Adrenal gland (tissue), 19 donors: ENCODE measurements at places on chromosomes 12 and 14. TPM values are rescaled to one million over a fixed set of nuclear protein-coding genes. Genes with fewer than 3 reads are reported as not detected.

DNA sequence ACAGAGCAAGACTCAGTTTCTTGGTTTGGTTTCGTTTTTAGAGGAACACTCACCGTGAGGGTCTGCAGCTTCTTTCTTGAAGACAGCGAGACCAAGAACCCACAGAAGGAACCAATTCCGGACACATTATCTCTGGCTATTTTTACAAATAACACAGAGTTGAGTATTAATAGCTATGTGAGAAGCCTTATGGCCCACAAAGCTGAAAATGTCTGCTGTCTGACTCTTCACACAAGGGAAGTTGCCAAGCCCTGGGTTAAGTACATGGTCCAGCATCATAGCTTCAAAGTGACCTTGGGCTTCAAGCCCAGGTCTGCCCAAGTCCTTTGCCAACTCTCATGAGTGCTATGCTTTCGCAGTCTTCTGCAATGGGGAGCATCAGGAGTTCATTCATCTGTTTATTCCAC is 2.6 kb upstream of the LGMN start:
- peak; percentile 78 for DNase-seq

Gene CLEC9A
- not detected for total RNA-seq

GRCh38 chr14:75404847-75405246 is 23.0 kb upstream of the JDP2 start:
- no peak for DNase-seq

DNA sequence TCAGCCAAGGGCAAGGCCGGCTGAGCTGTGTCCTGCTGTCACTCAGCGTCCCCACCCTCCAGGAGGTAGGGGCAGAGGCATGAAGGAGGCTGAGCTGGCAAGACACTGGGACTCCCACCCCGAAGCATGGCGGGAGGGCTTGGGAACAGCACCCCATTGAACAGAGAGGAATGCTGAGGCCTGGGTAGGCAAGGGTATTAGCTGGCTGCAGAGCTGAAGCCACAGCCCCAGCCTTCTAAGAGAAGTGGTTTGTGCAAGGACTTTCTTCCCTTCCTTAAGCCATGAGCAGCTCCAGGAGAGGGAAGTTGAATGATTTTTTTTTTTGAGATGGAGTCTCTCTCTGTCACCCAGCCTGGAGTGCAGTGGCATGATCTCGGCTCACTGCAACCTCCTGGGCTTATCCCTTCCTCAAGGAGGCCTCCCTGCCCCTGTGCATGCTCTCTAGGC is 6.6 kb upstream of the CFAP73 start:
- no peak for DNase-seq

- DNase-seq, result no peak
Observed at GRCh38 chr12:63302269-63302940, 151.4 kb upstream of the AVPR1A start.

Gene SCN8A
- total RNA-seq, result 7.0 TPM

Gene PLCZ1
- total RNA-seq, result not detected
